ENCODE measurements at places on chromosomes 5 and 9.
A peak's percentile ranks its signal among the peaks of the same experiment; 100 is the strongest.

DNA sequence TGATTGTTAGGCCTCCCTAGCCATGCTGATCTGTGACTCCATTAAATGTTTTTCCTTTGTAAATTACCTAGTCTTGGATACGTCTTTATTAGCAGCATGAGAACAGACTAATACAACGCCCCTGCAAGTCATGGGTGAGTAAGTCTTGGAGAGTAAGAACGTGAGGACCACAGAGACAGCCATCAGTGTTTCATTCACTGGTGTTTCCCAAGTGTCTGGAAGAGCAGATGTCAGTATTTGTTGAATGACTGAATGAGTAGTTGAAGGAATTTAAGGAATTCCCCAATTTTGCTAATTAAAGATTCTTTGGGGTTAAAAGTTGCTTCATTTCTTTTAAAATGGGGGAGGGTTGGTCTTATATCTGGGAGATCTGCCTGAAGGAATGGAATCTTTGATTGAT, 178.8 kb downstream of the TRIO start:
- no peak for DNase-seq

- DNase-seq: no peak
Observed at GRCh38 chr9:26228273-26228672, 550.0 kb upstream of the TUSC1 start.

DNA sequence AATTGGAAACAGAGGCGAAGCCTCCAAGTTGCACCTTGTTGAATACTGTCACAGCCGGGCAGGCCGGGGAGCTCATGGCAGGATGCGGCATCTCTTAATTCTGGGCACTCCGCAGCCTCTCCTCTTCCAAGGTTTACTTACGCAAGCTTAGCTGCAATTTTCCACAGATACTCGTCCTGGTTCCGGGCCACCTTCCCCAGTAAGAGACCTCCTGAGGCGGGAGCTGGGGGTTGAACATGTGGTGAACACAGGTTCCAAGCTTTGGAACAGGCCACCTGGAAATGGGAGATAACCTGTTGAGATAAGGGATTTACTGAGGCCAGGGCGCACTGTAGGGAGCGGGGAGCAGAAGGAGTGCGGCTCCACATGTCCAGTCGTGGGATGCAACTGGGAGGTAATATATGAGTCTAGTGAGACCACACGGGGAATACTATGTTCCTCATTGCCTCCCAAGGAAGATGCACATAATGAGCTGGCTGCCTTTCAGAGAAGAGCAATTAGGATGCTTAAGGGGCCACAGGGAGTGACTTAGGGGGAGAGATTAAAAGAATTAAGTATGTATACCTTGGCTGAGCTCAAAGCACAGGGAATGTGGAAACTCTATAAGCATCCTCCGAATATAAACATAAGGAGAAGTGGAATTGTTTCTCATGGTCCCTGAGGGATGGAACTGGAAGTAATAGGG, 335.2 kb downstream of the CWC27 start:
- no peak for DNase-seq

DNA sequence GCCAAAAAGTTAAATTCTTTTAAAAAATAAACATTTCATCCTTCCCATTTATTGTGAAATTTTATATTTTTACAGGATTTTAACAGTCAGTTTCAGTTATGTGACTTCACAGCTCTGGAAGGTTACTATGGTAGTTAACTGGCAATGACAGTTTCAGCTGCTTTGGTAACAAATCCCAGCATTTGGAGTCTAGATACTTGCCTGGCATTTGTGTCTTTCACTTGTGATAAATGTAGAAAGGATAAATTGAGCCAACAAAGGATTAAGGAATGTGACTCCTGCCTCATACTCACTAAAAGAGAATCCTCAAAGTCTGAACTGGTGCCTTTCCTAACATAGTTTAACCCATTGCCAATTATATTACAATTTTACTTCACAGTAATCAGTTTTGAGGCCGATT, 315.5 kb downstream of the FER start:
- DNase-seq: no peak

DNA sequence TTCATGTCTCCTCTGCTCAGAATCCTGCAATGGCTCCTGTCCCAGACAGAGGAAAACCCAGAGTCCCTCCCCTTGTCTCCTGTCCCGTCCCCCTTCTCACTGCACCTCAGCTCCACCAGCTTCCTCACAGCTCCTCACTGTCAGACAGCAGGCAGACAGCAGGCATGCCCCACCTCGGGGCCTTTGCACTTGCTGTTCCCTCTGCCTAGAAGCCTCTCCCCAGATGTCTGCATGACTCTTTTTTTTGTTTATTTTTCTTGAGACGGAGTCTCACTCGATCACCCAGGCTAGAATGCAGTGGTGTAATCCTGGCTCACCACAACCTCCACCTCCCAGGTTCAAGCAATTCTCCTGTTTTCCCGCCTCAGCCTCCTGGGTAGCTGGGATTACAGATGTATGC, 8.8 kb upstream of the SLC6A7 start:
- no peak for DNase-seq

DNA sequence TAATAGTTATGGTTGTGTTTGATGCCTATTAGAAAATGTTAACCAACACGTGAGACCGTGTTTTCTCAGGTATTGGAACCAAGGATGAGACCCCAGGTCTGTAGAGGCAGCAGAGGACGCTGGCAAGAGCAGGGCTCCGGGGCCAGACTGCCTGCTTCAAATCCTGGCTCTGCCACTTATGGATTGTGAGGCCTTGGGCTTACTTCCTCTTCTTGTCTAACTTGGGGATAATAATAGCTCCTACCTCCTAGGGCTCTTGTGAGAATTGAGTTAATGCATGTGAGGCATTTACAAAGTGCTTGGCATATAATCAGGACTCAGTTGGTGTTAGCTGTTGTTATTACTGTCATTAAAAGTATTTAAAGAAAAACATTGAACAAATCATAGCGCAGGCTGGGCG, 85.5 kb upstream of the PITX1 start:
- DNase-seq: no peak

- peak; percentile 27 for DNase-seq
Observed at GRCh38 chr5:157143127-157143971, 684 bp upstream of the MED7 start.

DNA sequence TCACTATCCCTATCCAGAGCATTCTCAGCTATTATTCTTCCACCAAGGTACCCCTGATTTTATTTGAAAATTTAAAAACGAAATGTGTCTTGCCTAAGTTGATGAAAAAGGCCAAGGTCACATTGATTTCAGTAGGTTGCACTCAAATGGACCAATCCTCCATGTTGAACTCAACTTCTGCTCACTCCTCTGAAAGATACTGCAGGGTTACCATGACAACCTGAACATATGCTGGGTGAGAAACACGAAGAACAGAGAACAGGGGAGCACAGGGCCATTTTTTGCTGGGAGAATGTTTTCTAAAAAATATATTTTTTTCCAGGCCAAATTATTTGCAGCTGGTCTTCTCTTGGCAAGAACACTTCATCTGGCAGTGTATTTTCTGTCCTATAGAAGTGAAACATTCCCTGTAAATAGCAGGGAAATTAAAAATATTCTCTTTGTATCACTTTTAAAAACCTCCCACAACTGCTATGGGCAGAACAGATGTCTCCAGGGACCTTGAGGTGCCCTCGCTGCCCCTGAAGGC, 215.9 kb downstream of the NXNL2 start:
- no peak for DNase-seq

DNA sequence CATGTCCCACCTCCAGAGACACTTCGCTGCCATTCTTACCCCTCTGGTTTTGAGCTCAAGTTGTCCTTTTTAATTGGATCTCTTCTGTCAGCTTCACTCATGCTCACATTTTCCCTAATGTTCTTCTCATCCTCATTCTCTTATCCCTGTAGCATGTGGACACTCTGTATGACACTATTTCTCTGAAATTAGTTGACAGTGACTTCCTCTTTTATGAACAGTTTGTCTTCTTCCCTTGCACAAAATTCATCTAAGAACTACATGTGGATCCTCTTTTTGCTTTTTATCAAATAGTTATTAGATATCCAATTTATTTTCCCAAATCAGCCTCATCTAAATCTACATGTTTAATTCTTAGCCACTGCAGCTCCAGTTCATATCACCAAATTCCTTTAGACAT, 676.2 kb downstream of the MAT2B start:
- DNase-seq: no peak

DNA sequence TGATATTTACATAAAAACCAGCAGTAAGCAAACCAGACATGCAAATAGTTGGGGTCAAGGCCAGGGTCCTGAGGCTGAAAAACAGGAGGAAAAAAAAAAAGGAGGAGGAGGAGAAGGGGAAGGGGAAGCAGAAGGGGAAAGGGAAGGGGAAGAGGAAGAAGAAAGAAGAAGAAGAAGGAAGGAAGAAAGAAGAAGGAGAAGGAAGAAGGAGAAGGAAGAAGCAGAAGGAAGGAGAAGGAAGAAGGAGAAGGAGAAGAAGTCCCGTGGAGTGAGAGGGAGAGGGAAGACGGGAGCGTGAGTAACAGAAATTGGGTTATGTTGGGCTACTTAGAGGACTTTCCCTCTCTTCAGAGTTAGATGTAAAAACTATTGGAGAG, 24.6 kb upstream of the NSG2 start:
- no peak for DNase-seq

GRCh38 chr5:55418994-55419968, 111.5 kb downstream of the MTREX start:
- no peak for DNase-seq

GRCh38 chr5:158133369-158133768, 274.4 kb upstream of the CLINT1 start:
- DNase-seq: no peak

GRCh38 chr9:92295827-92296258, 2.3 kb upstream of the IARS1 start:
- peak; percentile 89 for DNase-seq

- no peak for DNase-seq
Observed at GRCh38 chr5:177300951-177301350, 2.6 kb downstream of the RAB24 start.

DNA sequence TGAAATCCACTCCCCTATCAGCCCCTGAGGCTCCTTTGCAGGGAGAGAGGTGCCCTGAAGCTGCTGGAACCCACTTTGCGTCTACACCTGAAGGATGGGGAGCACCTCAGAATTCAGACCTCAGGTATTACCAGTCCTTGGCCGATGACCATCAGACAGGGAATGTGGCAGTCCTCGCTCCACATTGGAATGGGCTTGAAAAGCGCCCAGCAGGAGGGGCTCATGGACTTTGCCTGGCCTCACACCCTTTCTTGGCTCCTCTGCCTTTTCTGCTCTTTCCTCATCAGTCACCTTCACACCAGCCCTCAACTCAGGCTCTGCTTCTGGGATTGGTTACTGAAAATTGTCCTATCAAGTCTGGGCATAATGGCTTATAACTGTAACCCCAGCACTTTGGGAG, 83.9 kb downstream of the BARX1 start:
- DNase-seq: no peak

DNA sequence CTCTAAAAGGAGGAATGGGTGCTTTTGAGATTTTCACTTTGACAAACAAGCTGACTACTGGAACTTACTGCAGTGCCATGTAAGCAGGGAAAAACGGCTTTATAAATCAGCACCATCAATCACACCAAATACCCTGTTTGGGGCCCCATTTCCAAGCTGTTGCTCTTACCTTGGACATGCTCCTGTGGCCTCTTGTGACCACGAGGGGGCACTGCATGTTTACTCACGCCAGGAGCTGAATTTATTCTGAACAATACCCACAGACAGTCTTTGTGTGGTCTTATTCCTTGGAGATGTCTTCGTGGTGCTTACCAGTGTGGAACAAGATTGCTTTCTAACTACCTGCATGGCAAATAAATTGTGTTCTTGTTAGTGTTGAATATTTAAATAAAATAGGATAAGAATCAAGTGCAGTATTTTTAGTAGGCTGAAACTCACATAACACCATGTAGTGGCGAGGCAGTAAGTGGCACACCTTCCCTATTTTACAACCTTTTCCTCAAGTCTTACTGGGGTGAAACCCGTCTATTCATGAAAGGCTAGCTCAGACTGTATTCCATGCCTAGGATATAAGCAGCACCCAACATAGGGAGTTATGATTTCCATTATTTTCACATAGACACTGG, 155.5 kb upstream of the NMUR2 start:
- no peak for DNase-seq

DNA sequence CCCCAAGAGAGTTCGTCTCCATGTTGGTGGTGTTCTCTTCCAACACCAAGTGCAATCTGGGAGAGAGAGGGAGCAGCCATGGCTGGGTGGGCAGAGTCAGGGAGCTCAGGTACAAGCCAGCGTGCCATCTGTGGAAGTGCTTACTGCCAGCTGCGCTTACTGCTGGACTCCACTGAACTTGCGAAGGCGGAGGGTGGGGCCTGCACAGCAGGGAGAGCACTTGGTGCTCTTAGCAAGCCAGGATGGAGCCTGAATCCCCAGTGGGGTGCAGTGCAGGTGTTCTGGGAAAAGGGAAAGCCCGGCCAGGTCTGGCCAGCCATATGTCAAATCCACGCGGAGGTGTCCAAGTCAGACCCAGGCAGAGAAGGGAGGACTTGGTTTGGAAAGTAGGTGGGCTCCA, 142.0 kb downstream of the FANCC start:
- DNase-seq: no peak

- DNase-seq: no peak
Observed at GRCh38 chr5:138502121-138502520, 36.8 kb downstream of the EGR1 start.

GRCh38 chr9:120413121-120414048, 166.6 kb downstream of the CDK5RAP2 start:
- no peak for DNase-seq

DNA sequence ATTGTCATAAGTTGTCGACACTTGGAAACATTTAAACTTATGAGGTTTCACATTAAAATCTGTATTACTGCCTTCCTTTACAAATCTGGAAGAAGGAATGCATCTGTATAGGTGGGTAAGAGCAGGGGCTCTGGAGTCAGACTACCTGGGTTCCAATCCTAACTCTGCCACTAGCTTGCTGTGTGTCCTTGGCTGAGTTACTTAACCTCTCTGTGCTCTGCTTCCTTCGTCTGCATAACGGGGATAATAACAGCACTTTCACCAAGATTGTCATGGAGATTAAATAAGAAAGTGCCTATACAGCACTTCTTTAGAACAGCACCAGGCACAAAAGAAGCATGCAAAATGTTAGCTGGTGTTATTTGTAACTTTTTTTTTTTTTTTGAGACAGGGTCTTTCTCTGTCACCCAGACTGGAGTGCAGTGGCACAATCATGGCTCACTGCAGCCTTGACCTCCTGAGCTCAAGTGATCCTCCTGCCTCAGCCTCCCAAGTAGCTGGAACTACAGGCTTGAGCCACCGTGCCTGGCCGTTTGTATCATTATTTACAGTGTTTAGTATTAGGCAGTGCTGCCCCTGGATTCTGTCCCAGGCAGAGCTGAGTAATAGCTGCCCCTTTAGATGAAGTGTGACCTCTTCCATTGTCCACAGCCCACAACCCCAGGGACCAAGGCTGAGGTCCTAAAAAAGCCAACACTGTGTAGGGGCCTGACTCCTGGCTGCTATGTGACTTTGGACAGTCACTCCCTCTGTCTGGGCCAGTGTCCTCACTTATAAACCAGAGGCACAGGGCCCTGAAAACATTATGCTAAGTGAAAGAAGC, 25.4 kb upstream of the TTLL11 start:
- DNase-seq: no peak

- no peak for DNase-seq
Observed at GRCh38 chr5:178483620-178484019, 106.6 kb downstream of the COL23A1 start.
